ENCODE measurements at places on chromosomes 7 and 10.

- no peak for DNase-seq
These were observed 49.6 kb upstream of the TPK1 start for GRCh38 chr7:144885478-144885877.

DNA sequence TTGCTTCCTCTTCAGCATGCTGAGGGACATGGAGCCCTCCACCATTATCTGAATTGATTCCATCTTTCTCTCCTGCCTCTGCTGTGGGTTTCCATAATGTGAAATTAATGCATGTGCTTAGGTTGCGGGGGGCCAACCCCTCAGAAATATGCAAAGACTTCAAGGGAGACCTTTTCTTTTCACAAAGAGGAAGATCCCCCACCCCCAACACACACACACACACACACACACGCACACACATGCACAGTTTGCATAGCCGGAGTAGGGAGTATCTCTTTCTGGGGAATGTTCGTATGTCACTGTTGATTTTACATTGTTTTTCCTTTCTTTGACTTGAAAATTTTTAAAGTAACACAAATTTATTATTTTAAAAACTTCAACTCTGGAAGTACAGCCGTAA is 193.5 kb downstream of the MGMT start:
- DNase-seq, result no peak

GRCh38 chr7:70935854-70936253 is 196.1 kb upstream of the GALNT17 start:
- DNase-seq, result no peak

- no peak for DNase-seq
These were observed 620.2 kb downstream of the ANKRD7 start for GRCh38 chr7:118844748-118845147.

DNA sequence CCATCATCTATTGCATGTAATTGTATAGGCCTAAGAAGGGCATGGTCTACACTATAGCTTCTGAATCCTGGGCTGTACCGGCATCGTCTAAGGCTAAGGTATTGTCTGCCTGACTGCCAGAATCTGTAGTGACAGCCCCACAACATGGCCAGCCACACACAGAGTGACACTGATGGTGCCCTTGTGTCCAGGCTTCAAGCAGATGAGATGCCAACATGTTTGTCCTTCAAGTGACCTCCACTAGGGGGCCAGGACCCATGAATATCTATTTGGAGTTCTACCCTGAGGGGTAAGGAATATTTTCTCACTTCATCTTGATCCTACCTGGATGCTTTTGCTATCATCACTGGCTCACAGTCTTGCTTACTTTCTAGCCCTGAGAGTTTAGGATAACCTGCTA is 1.5 kb downstream of the CYP3A7 start:
- no peak for DNase-seq

DNA sequence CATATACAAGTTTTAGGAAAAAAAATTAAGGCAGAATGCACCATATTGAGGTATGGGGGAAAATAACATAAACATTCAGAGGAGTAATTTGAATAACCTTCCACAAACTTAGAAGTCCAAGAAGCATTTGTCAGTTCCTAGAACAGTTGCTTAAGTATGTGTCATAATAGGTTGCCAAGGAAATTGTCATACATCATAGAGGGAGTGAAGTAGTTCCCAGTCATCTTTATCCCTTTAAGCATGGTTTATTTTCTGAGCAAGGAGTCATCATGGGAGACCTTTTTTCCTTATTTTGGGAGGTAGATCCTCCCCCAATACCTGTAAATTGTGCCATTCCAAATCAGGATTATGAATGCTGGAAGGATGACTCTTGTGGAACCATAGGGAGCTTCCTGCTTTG is at the start of gene SSMEM1:
Gene SSMEM1 (plus strand): TSS at position 219 of the 400 bp plus-strand sequence. CDS start 51 bp downstream, at position 270.
- no peak for DNase-seq

GRCh38 chr10:95474228-95475002 is 86.8 kb downstream of the SORBS1 start:
- DNase-seq, result no peak

DNA sequence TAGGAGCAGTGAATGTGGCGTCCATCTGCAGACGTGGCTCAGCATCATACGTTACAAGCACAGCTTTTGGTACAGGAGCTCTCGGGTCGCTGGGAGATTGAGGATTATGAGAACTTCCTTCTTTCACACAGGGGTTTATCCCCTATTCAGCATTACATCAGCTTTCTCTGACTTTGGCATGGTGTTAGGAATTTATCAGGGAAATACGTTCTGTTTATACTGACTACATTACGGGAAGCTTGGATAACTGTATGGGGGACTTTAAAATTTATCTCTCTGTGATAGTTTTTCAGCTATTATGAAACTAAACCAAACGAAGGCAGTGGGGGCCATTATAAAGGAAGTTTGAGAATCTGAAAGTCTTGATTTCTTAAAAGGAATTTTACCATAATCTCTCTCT is 110.1 kb upstream of the INSYN2A start:
- no peak for DNase-seq

DNA sequence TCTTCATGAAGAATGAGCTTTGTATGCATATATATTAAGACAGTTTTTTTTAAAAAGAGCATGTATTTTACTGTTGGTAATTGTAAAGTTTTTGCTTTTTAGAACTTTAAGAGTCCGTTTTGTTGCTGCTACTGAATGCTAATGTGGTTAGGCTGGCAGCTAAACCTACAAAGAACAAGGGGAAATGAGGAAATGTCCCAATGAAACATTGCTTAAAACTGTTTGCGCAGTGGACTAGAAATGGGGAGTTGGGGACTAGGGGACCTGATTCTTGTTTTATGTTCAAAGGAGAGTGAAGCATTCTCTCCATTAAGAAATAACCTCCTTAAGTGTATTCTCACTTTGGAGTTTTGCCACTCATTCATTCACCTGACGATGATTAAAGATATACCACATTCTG is 5.7 kb downstream of the NRF1 start:
- DNase-seq, result no peak

DNA sequence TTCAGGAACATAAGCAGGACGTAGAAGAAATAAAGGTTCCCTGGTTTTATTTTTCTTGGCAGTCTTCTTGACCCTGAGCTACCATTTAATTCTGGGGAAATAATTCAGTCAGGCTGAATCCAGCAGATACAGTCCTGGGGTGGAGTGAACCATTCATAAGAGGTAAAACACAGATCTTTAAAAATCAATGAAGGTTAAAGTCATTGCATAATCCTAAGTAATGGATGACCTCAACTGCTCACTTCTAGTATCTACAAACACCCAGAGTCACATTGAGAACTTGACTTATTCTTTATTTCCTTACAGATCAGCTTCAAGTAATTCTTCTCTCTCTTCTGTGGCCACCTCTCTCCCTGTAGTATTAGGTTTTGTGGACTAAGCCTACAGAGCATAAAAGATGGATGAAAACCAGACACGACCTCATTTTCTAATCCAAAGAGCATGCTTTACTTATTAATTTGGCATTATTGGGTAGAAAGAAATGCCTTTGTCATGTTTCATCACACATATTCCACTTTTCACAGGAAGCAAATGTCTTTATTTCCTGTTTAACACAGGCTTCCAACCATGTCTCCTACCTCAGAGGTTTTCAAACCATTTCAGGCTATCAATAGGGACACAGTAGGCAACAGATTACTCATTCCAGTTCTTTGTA is 182.3 kb upstream of the IMMP2L start:
- no peak for DNase-seq

GRCh38 chr7:11298220-11298619 is 324.5 kb downstream of the PHF14 start:
- no peak for DNase-seq

GRCh38 chr7:44466300-44467216 is 23.9 kb downstream of the NUDCD3 start:
- DNase-seq, result no peak

DNA sequence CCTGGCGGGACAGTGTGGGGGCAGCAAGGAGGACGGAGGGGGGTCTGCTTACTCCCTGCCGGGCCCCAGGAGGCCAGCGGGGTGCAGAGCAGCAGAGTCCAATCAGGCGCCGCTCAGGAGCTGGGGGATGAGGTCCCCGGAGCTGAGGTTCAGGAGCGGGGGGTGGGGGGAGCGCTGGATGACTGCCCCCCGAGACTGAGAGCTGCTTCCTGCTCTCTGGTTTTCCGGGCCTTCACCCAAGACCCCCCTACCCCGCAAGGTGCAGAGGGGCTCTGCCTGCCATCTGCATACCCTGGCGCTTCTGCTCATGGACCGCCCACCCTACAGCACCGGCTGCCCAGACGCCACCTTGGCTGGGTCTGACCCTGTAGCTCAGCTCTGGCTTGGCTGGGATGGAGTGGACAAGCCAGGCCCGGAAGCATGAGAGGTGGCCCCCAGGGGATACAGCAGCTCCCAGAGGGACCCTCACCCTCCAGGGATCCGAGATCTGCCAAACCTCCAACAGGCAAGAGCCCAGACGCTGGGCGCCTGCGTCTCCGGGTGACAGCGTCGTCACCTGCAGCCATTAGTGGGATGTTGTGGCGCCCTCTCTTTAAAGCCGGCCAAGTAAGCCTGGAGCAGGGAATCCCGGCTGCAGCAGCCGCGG is 930 bp downstream of the KNDC1 start:
- no peak for DNase-seq

GRCh38 chr10:80194373-80195045 is 10.8 kb downstream of the ANXA11 start:
- DNase-seq, result no peak

- DNase-seq, result no peak
These were observed 629.0 kb upstream of the PFKP start for GRCh38 chr10:2438248-2438939.

DNA sequence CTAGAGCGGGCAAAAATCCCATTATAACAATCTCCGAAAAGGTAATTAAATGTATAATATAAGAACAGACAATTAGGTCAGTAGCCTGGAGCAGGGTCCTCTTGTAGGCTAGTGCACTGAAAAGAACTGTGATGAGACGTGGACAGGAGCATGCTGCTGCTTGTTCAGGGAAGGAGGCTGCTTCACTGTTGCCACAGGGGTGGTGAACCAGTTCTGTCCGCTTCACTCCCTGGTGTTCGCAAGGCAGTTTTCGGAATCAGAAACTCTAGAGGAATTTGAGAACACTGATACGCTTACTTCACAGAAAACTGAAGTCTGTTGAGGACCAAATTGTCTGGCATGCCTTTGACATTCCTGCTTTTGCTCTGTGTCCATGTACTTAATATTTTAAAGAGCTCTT is 17.4 kb downstream of the ZNRF2 start:
- DNase-seq, result no peak

DNA sequence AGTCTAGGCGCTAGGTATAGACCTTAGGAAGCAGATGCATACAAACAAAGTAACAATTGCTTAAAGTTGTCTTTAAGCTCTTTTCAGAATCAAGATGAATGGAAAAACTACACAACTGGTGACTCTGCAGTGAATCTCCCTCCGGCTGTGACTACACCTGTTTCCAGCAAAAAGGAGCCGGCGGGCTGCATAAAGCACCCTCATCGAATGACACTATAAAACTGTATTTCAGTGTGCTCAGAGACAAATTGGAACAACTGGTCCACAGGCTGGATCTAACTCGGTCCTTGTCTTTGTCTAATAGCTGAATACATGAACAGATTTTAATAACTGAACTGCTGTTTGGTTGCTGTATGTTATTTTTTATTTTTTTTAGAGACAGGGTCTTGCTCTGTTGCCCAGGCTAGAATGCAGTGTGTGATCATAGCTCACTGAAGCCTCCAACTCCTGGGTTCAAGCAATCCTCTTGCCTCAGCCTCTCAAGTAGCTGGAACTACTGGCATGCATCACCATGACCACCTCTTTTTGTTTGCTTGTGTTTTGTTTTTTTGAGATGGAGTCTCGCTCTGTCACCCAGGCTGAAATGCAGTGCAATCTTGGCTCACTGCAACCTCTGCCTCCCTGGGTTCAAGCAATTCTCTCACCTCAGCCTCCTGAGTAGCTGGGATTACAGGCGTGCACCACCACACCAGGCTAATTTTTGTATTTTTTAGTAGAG is 64.2 kb upstream of the SVIL start:
- no peak for DNase-seq

GRCh38 chr7:149310113-149310836 is 48.3 kb downstream of the ZNF783 start:
- no peak for DNase-seq

DNA sequence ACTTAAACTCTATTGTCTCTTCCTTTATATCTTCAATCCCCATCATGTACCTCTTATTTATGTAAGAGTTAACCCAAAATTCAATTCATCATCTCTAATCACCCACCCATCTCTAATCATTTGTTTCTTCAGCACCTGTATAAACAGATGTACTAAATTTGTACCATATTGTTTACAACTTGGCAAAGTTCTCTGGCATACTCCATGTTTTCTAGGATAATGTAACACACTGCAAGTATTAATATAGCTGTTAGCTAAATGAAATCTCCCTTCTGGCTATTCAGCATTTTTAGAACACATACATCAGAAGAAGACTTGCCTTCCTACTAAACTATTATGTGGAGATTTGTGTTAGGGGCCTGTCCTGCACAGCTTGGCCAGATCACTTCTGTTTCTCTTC is 33.1 kb downstream of the MALSU1 start:
- no peak for DNase-seq

GRCh38 chr10:4684434-4684833 is 141.6 kb upstream of the AKR1E2 start:
- DNase-seq, result no peak

DNA sequence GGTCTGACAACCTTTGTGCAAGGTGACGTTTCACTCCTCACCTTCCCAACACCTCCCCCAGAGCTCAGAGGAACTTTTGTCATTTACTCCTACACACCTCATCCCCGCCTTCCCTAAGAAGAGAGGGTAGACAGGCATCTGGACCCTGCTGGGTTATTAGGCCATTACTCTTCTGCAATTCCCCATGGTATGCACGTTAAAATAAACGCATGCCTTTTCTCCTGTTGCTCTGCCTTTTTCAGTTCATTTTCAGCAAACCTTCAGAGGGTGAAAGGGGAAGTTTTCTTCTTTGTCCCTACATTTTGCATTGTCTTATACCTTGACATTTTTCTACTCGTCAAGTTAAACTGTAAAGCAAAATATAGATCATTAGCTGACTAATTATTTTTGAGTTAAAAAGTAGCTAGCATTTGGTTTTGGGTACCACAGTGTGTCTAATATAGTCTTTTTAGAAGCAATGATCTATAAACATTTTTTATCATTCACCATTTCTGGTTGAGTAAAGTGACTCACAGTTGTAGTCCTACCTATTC is 10.5 kb upstream of the EDRF1 start:
- no peak for DNase-seq

- DNase-seq, result no peak
These were observed 133.4 kb downstream of the MACC1 start for GRCh38 chr7:20083781-20084180.

- no peak for DNase-seq
These were observed 125.1 kb downstream of the SFMBT2 start for GRCh38 chr10:7285522-7286322.
